ENCODE measurements at places on chromosomes 3 and 15. TPM values are rescaled to one million over a fixed set of nuclear protein-coding genes. Genes with fewer than 3 reads are reported as not detected.

The TGM5 gene
- not detected for total RNA-seq

The NR2E3 gene
- not detected for total RNA-seq

The SNTN gene
- total RNA-seq, result not detected

The CLDN11 gene
- 1.4 TPM for total RNA-seq

The IL17RD gene
- 6.3 TPM for total RNA-seq

The C2CD4A gene
- not detected for total RNA-seq

The HEXA gene
- 64.8 TPM for total RNA-seq

Data from gastroesophageal sphincter (tissue), 4 donors.